ENCODE measurements at places on chromosomes 3 and 15. TPM values are rescaled to one million over a fixed set of nuclear protein-coding genes. Genes with fewer than 3 reads are reported as not detected.

The PPM1L gene
- 67.5 TPM for total RNA-seq

The TM4SF1 gene
- 49.4 TPM for total RNA-seq

DNA sequence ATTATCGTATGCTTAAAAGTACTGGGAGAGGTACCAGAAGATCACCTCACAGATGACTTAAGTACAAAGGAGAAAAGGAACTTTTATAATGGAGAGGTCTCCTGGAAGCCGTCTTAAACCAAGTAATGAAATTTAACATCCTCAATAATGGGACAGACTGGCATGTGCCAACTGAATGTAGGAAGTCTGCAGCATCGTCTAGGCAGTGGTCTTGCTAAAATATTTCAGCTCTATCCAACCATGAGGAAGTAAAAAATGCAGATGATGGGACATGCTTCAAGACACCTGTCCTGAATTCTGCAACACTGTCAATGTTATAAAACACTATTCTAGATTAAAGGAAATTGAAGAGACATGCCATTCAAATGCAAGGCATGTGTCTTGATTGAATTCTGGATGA lies 458.8 kb upstream of the TPRG1 start:
- no peak for DNase-seq

DNA sequence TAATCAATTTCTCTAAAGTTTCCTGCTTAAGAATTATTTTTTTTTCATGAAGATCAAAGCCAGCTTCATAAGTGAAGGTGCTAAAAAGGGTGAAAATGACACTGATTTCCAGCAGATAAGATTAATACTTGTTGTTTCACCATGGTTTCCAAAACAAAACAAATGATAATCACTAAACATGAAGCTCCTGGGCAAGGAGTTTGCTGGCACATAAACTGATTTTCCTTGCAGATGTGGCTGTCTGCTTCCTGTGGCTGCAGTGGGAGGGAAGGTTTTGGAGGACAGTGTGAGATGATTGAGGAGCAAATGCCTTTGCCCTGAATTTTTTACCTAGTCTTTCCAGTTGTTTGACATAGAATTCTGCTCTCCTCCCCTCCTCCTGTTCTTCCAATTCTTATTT lies 228.8 kb downstream of the DIPK2A start:
- no peak for DNase-seq

DNA sequence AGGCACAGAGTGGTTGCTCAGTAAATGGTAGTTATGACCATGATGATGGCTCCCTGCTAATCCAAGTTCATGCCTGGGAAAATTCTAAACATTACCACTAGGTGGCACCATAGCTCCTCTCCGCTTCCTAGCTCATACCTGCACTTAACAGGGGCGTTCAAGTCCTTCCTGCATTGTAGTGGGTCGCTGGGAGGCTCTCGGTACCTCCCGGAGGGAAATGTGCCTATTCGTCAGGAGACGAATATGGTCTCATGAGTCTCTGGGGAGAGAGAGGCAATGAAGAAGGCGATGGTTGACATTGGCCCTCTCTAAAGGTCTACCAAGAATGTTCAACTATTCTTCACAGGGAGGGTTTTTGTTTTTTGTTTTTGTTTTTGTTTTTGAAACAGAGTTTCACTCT lies 10.9 kb downstream of the MESP1 start:
- DNase-seq = no peak

- no peak for DNase-seq
These were observed 107.9 kb downstream of the ATG7 start for GRCh38 chr3:11379824-11380701.

The ADPRH gene
- 14.3 TPM for total RNA-seq

GRCh38 chr15:42344763-42345162 lies 14.5 kb upstream of the CAPN3 start:
- DNase-seq = no peak

The KBTBD8 gene
- total RNA-seq = 3.2 TPM

DNA sequence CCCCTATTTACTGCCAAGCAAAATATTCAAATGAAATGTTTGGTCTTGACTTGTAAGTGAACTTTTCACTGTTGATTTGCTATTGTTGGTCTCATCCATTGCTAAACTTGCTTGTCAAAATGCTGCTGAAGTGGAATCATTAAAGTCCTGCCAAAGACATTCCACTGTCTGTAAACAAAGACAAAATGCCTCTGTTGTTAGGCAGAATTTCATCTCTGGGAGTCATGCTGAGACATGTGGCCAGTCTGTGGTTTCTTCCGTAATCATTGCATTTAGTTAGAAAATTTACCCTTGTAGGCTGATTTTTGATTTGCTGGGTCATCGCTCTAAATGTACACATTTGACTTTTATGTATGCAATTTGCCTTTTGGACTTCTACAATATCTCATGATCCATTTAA lies 577.7 kb downstream of the MECOM start:
- no peak for DNase-seq

- no peak for DNase-seq
These were observed 115.7 kb upstream of the P2RY1 start for GRCh38 chr3:152719264-152719663.

The CPLX3 gene
- 0.19 TPM for total RNA-seq

DNA sequence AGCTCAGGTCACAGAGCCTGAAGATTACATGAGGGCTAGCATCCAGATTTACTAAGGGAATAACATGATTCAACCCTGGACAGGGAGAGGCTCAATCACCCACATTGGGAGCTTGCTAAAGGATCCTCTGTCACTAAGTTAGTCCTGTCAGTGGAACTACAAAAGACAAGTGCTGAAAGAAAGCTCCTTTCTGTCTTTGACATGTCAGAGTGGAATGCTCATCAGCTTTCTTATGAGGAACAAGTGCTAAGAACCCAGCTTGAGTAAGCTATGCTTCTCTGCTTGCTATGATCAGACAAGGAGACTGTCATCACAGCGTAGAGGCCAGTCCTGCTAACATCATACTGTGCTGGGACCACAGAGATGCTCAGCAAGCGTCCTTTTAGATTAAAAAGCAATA lies 74.5 kb downstream of the MB21D2 start:
- DNase-seq = no peak

Data from psoas muscle (tissue), 8 donors.